ENCODE measurements at places on chromosomes 3 and 15.

- no peak for DNase-seq
Measured at GRCh38 chr3:195114786-195115599, 156.0 kb downstream of the XXYLT1 start.

DNA sequence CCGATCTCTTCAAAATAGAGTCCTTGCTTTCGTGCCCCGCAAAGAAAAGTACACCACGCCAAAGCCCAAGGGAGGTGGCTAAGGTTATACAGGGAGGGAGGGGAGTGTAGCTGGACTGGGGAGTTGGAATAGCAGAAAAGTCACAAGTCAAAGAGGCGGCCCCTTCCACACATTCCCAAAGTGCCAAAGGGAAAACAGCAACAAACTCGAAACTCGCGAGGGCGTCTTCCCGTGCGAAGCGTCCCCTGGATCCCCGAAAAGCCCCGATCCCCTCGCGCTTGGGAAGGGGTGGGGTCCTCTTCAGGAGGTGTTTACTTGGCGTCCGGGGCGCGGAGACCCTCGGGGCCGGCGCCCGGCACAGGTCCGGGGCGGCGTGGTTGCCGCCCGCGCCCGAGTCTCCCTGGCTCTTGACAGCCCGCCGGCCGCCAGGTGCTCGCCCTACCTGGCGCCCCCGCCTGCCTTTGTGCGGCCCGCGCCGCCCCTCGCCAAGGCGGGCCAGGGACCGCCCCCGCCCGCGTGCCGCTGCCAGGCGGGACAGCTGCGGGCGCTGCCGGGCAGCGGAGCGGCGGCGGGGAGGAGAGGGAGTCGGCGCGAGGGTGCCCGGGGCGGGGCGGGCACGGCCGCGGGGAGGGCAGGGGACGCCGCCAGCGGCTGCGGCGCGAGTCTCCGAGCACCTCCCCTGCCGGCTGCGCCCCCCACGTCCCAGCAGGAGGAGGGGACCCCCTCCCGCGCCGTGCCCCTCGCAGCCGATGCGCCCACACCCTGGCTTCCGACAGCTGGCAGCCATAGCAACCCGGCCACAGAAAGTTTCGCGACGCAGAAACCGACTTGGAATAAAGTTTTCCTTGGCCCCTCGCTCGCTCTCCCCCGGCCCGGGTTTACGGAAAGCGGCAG is 966 bp downstream of the MYO1E start:
- peak; percentile 78 for DNase-seq

DNA sequence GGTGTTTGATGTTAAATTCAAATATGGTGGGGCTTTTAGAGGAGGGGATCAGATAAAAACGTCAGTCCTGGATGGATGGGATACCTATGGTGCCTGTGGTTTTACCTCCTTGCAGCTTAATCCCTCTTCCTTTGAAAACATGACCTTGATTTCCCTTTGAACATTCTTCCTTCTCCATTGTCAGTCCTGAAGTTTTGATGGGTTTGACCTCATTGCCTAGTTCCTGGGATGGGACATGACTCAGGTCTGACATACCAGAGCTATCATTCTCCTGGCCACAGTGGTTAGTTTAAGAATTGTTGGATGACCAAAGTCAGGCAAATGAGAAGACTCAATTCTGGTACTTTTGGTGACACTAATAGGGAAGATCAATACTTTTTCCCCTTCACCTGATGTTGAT is 87.2 kb downstream of the PRICKLE2 start:
- DNase-seq, result no peak

DNA sequence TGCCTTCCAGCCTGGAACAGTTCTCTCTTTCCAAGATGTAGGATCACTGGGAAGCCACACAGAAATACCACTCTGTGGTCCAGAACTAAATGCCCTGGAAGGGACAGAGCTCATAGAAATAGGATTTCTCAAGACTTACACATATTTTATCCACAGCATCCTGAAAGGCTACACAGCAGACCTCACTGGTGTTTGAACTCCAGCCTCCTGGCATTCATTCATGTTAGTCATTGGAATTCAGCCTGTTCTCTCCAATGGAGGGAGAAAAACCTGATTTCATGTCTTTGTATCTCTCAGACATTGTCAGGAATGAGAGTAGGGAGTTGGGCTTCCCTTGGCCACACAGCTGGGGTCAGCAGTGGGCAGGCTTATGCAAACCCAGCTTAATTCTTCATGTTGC is 121.1 kb upstream of the PPP2R3A start:
- no peak for DNase-seq

DNA sequence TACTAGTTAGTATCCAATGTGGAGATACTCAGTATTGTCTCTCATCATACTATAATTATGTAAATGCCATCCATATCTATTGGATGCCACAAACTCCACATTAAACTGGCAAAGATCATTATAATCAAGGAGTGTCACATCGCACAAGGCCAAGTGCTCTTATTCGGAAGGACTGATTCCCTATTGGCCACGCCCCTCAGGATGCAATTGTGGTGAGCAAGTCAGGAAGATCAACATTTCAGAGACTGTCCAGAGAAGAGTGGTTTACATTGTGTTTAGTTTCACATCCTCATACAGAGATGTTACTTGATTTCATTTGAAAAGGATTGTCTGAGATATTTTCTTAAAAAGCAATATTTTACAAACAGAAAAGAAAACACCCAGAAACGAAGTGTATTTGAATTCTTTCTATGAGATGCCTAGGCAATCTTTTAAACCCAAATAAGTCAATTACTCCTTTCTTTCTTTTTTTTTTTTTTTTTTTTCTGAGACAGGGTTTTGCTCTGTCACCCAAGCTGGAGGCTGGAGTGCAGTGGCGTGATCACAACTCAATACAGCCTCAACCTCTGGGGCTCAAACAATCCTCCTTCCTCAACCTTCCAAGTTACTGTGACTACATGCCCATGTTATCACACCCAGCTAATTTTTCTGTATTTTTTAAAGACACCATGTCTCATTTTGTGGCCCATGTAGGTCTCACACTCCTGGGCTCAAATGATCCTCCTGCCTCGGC is 369.1 kb downstream of the RBMS3 start:
- no peak for DNase-seq

GRCh38 chr3:79497447-79498111 is 270.2 kb downstream of the ROBO1 start:
- DNase-seq, result no peak

GRCh38 chr3:19220311-19220710 is 72.0 kb downstream of the KCNH8 start:
- DNase-seq, result no peak

GRCh38 chr15:73028831-73029451 is 23.3 kb upstream of the NEO1 start:
- DNase-seq, result no peak

GRCh38 chr3:71488391-71488809 is 95.1 kb downstream of the FOXP1 start:
- no peak for DNase-seq

DNA sequence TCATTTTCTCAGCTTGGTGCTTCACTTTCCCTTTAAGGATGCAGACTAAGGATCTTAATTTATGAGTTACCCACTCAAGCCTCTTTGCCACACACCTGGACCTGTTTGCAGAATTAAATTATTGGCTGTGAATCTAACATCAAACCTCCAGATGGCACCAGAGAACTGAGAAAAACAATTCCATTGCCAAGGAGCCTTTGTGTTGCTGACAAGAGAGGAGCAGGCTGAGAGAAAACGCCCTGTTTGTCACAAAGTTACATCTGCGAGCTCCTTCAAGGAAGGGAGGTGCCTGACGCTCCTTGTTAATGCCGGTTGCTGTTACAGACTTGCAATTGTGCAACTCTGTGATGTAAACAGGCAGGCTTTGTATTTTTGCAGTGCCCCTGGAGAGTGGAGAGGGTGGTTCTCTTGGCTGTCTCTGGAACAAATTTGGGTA is 36.3 kb upstream of the TMC3 start:
- no peak for DNase-seq

GRCh38 chr3:50430191-50430590 is 70.9 kb upstream of the TMEM115 start:
- DNase-seq, result no peak

GRCh38 chr3:163548015-163548414 is 1530.3 kb downstream of the SI start:
- no peak for DNase-seq

- no peak for DNase-seq
Measured at GRCh38 chr15:64634027-64634426, 141.4 kb downstream of the RBPMS2 start.

- DNase-seq, result no peak
Measured at GRCh38 chr3:69803681-69804270, 64.5 kb downstream of the MITF start.

DNA sequence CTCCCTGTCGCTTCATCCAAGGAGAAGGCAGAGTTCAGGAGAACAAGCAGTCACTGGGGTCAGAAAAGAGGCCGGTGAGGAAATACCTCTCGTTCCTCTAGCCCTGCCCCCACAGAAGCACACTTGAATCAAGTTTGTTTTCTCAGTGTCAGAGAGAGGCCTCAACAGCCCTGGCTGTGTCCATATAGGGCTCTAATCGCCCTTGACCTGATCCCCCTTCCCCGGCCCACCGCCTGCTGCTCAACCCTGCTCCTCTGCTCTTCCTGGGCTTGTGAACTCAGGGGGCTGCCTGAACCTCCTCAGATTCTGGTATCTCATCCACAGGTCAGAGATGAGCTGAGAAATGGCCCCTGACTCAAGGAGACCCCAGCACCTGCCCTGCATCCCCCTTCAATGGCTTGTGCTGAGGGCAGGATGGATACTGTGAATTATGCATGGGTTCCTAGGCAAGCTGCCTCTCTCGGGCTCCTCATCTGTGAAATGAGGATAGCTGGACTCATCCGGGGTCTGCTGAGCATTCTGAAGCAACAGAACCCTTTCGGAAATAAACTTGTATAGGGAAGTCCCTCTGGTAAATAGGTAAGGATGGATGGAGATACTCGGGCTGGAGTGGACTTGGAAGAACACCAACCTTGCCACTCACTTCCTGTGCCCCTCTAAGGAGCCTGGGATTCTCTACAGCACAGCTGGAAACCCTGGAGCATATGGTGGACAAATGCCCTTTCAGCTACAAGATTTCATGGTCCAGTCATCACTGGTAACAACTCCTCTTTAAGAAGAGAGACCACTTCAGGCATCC is 147.5 kb downstream of the STT3B start:
- DNase-seq, result no peak

DNA sequence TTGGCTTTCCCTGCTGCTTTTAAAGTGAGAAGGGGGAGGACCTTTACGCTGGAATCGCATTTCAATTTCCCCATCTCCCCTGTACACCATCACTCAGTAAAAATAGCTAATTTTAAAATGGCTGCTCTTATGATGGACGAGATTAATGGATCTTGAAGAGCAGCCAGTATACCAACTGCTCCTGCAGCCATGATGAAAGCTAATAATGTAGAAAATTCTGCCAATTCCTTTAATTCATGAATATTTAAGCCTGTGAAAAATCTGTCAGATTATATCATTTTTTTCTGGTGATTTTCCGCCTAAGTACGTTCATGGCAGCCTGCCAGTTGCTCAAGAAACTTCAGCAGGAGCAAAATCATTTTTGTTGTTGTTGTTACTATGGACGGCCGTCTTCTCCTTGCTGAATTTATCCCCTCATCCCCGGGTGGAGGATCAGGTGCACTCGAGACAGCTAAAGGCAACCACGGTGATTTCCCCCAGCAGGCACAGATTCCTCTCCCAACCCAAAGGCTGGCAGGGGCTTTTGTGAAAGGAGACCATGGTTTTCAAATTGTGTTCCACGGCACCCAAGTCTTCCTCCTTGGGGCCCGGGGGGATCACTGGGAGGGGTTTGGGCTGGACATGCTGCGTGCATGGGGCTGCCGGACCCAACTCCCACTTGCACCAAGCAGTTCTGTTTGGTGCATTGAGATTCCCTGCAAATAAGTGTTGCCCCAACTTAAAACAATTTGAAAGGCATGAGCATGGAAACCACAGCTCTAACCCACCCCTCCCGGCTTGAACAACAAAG is 289.6 kb downstream of the UACA start:
- peak; percentile 41 for DNase-seq

GRCh38 chr3:83224101-83224868 is 1462.8 kb upstream of the GBE1 start:
- no peak for DNase-seq

GRCh38 chr3:158776531-158776930 is 25.3 kb upstream of the MFSD1 start:
- no peak for DNase-seq

- DNase-seq, result no peak
Measured at GRCh38 chr3:105334138-105334882, 32.4 kb upstream of the ALCAM start.

DNA sequence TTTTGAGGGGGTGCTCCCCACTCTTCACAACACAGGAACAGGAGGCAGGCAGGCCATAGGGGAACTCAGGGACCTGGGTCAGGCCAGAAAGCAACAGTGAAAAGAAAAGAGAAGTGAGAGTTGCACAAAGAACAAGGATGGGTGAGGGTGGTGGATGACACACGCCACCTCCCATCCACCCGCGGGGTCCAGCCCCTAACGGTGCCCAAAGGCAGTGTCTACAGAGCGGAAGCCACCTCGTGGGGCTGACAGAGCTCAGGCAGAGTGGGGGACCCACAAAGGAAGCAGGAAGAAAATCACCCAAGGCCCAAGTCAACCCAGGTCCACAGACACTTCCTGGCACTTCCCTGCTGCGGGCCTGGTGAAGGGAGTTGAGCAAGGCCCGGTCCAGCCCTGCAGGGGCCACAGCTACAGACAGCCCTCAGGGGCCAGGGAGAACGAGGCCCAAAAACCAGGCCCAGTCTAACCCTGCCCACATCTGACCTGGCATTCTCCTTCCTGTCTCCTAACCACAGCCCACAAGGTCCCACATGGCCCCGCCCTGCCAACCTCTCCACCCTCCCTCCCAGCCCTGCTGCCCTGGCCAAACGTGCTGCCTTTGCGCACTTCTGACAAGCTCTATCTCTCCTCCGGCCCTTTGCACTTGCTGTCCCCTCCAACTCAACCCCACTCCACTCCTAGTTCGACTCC is 5.9 kb downstream of the NUP210 start:
- peak; percentile 75 for DNase-seq

GRCh38 chr3:98972155-98972554 is 70.7 kb upstream of the DCBLD2 start:
- no peak for DNase-seq

DNA sequence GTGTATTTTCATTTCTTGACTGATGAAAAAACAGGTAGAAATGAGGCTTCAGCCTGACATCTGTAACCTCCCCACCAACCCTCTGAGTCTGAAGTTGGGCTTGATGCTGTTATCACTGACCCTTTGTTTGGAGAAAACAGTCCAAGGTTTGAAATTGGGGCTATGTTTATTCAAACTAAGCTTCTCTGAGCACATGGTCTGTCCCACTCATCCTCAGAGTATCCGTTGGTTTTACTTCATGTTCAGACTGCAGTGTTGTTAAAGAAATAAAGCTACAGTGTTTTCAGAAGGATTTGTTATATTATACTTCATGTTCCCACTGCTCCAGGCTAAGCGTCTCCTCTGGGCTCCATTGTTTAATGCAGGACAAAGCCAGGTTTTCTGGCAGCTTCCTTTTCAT is 6.0 kb downstream of the MAPKBP1 start:
- DNase-seq, result no peak

- DNase-seq, result no peak
Measured at GRCh38 chr3:99970198-99970597, 144.1 kb downstream of the FILIP1L start.

- no peak for DNase-seq
Measured at GRCh38 chr3:161320837-161321236, 50.5 kb downstream of the SPTSSB start.

Measured in aorta (tissue), 5 donors.